Skeletal muscle cell (primary cell): ENCODE measurements at places on chromosomes 11 and 22.

DNA sequence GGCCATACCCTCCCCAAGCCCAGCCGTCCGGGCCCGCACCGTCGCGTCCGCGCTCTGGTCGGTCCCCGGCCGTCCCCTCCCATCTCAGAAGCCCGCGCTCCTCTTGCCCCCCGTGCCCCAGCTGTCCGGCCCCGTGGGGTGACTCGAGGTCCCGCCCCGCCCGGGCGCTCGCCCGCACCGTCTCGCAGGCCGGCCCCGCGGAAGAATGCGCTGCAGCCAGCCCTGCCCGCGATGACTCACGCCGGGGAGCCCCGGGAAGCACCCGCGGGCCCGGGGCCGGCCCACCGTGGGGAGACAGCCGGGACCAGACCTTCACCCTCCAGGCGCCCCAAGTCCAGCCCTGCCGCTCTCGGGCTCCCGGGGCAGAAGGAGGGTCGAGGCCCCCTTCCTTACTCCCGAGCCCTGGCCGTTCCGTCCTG is 320 bp upstream of the PHLDA2 start:
- DNase-seq, result no peak

DNA sequence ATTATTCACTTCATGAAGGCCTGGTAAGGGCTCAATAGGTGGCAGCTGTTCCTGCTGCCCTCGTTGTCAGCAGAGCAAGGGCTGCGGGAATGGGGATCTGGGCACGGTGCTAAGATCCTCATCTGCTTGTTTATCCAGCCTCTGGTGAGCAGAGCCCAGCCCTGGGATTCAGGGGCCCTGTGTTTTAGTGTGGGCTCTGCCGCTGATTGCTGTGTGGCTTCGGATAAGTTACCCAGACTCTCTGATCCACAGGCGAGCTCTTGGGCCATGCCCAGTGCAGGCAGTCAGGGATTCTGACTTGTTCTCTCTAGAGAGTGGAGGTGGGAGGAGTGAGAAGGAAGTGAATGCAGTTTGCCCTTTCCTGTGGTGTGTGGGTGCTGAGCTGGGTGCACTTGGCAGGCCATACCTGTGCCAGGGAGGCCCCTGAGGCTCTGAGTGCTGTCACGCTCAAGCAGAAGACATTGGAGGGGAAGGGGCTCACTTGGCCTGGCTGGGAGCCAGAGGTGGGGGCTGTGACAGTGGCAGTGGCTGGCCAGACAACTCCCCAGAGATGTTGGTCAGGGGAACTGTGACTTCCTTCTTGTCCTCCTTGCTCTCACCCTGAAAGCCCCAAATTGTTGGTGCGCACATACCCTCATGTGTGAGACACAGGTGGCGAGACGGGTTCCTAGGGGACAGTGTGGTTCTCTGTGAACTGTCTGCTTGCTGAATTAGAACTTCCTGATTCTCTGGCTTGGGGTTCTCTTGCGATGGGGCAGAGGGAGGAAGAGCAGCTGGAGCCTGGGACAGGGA is 43.7 kb downstream of the CD82 start:
- DNase-seq, result no peak

- no peak for DNase-seq
Observed at GRCh38 chr11:115134926-115135325, 369.3 kb downstream of the CADM1 start.

DNA sequence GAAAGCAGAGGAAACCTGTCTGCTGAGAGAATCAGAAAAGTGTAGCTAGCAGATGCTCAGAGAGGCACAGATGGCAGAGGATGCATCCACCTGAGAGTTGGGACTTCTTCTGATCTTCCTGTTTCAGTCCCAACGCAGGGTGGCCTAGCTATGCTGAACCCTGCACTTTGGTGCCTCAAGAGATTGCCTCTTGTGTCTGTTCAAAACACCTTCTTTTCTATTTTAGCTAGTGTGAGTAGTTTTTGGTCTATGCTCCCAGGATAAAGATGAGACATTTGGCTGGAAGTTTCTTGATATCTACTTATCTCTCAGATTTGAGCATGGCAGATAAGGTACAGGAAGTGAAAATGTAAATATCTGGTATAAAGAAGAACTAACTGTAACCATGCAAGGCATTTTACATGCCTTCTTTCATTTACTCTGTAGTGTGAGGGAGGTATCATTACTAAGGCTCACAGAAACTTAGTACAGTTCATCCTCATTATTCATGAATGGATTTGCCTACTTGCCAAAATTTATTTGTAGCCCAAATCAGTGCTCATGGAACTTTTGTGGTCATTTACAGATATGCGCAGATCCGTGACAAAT is 47.0 kb upstream of the PSMA1 start:
- no peak for DNase-seq

- DNase-seq, result no peak
Observed at GRCh38 chr11:92790926-92791616, 178.4 kb upstream of the MTNR1B start.
